ENCODE measurements at places on chromosomes 2 and 18. TPM values are rescaled to one million over a fixed set of nuclear protein-coding genes. Genes with fewer than 3 reads are reported as not detected.

- peaks cover 4% of the 10 kb centered on the region for H3K4me1 ChIP-seq
- DNase-seq = no peak
- H3K4me3 ChIP-seq = no peak overlapping the region
These were observed 58.0 kb upstream of the EDAR start for GRCh38 chr2:109046925-109047508.

GRCh38 chr2:10412380-10412779 is 35.7 kb downstream of the ODC1 start:
- H3K4me3 ChIP-seq = no peak overlapping the region
- H3K4me1 ChIP-seq = peaks cover 20% of the 10 kb centered on the region
- no peak for DNase-seq
- H3K36me3 ChIP-seq = peaks cover 4% of the 10 kb centered on the region
- H3K27ac ChIP-seq = no peak overlapping the region

DNA sequence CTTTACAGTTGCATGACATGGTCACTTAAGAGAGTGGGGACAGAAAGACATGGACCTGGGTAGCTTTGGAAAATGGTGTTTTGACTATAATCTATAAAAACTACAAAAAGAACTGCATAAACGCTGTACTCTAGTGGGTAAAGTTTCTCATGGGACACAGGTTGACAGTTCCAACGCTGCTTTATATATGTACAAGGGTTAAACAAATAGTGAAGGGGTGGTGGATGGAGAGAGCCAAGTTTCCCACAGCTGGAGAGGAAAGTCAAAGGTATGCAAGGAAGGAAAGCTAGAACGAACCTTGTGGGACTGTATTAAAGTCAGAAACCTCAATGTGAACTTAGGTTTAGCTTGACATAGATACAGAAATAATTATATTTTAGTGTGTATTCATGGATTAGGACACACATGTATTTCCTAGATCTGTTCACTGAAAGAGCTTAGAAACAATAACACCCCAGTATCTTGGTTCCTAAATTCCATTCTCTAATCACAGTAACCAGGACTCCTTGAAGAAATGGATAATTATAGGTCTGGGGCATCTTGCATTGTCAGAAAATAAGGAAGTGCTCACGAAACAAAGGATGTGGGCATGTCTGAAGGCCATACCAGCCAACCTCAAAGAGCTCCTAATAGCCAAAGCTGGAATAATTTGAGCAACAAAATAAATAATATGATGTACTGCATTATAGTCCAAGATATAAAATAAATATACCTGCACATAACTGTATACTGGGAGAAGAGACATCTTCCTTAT is 28.8 kb downstream of the TANC1 start:
- no peak overlapping the region for H3K27ac ChIP-seq
- no peaks in the 10 kb centered on the region for H3K27me3 ChIP-seq
- no peak for DNase-seq
- no peaks in the 10 kb centered on the region for H3K36me3 ChIP-seq
- no peaks in the 10 kb centered on the region for H3K4me1 ChIP-seq

The NT5C1B gene
- not detected for total RNA-seq

- H3K27me3 ChIP-seq = no peaks in the 10 kb centered on the region
- DNase-seq = no peak
- no peaks in the 10 kb centered on the region for H3K36me3 ChIP-seq
- H3K27ac ChIP-seq = no peak overlapping the region
These were observed 19.1 kb downstream of the SULT1C4 start for GRCh38 chr2:108396845-108397244.

Data from CD8-positive, alpha-beta memory T cell (primary cell).